ENCODE measurements at places on chromosomes 13 and 19. TPM values are rescaled to one million over a fixed set of nuclear protein-coding genes. Genes with fewer than 3 reads are reported as not detected.
A peak's percentile ranks its signal among the peaks of the same experiment; 100 is the strongest.

DNA sequence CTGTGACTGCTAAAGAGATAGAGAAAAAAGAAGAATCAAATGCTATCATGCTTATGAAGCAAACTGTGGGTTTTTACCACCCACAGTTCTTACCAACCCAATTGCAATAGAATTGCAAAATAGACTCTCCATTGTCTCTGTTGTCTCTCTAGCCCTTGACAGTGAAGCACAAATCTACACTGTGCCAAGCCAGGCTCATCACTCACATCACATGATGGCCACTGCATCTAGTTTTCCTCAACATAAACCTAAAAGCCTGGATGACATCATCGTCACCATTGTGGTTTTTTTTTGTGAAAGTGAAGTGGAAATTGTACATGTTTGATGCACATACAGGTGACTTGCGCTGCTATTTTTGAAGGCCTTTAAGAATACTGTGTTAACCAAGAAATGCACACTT is 56.1 kb downstream of the KL start:
- DNase-seq: no peak

- DNase-seq: no peak
Observed at GRCh38 chr19:39805104-39805503, 26.4 kb downstream of the LEUTX start.

GRCh38 chr13:110125613-110126272 is 181.2 kb downstream of the COL4A1 start:
- no peak for DNase-seq

DNA sequence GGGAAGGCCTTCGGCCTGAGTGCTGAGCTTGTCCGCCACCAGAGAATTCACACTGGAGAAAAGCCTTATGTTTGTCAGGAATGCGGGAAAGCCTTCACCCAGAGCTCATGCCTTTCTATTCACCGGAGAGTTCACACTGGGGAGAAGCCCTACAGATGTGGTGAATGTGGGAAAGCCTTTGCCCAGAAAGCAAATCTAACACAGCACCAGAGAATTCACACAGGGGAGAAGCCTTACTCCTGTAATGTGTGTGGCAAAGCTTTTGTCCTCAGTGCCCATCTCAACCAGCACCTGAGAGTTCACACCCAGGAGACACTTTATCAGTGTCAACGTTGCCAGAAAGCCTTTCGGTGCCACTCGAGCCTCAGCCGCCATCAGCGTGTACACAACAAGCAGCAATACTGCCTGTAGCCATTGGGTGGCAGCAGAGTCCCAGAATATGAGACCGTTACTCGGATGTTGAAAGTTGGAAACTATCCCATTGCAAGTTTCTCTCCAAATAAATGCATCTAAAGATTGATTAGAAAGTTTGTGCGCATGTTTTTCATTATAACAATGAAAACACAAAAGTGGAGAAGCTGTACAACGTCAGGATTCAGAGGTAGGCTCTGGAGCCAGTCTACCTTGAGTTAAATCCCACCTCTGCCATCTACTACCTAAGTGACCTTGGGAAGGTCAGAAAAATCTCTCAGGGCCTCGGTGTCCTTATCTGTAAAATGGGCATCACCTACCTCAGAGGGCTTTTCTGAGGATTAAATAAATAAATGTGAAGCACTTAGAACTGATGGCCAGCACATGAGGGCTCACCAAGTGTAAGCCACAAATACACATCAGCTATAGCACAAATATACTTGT is 21.1 kb downstream of the ZNF473 start:
- DNase-seq: no peak

- no peak for DNase-seq
Observed at GRCh38 chr19:13209484-13210338, 59.5 kb downstream of the IER2 start.

- DNase-seq: no peak
Observed at GRCh38 chr13:40362502-40362901, 303.9 kb downstream of the FOXO1 start.

GRCh38 chr13:95643936-95644598 is 439 bp downstream of the DZIP1 start:
- no peak for DNase-seq

- no peak for DNase-seq
Observed at GRCh38 chr13:113151745-113152690, 6.4 kb upstream of the PROZ start.

DNA sequence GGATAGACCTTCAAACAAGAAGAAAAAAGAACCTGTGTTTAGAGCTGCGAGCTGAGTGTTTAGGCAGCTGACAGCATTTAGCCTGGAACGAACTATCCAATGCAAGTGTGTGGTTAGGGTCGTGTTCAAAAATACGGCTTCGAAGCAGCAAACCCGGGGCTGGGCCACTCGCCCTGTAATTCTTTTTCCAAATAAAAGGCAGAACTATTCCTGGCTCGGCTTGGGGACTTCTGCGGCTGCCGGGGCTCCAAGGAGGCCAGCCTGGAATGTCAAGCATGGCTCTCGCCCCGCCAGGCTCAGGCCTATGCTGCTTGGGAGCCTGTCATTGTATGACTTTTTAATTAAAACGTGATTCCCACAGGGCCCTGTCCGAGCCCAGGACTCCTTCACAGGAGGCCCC is 51.7 kb upstream of the KLF2 start:
- DNase-seq: no peak

- DNase-seq: no peak
Observed at GRCh38 chr19:12873891-12874745, 7.1 kb downstream of the DNASE2 start.

- DNase-seq: no peak
Observed at GRCh38 chr19:1473085-1473851, 5.7 kb downstream of the C19orf25 start.

DNA sequence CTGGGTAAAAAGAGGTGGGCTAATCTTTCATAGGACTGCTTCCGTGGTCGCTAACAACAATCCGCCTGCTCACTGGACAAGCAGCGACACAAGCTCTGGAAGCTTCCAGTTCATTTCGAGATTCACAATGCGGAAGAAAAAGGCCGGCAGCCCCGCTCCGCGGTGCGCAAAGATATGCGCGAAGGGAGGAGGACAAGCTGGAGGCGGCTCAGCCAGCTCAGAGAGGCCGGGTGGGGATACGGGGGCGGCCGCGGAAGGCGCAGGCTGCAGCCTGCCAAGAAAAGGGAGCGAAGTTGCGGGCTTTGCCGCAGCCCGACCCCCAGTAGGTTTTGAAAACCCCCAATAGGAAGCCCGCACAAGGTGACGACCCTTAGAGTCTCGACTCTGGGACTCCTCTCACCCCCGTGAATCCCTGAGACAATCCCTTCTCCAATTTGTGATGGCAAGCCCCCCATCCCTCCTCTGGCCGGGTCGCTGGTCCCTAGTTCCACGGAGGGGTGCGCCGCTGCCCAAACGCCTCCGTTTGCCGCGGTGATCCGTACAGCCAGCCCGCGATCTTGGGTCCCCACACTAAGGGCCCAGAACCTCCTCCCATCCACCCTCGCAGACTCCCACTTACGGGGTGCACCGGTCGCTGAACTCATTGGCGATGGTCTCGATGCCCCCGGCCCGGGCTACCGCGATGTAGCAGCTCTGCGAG is 697 bp downstream of the HSPH1 start:
- no peak for DNase-seq

DNA sequence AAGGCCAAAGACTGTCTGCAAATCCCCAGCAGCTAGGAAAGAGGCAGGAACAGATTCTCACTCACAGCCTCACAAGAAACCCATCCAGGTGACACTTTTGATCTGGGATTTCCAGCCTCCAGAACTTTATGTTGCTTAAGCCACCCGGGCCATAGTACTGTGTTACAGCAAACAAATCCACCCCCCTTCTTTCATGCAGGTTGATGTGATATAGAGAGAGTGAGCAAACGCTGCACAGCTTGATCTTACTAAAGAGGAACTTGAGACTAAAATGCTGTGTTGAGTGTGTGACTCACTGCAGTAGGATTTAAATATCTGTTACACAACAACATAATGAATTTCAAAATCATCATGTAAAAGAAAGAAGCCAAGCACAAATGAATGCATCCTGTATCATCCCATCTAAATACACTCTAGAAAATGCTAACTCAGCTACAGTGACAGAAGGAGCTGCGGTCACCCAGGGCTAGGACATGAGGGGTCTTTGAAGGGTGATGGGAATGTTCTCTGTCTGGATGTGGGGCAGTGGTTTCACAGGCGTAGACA is 32.2 kb downstream of the RCBTB2 start:
- DNase-seq: peak; percentile 84

DNA sequence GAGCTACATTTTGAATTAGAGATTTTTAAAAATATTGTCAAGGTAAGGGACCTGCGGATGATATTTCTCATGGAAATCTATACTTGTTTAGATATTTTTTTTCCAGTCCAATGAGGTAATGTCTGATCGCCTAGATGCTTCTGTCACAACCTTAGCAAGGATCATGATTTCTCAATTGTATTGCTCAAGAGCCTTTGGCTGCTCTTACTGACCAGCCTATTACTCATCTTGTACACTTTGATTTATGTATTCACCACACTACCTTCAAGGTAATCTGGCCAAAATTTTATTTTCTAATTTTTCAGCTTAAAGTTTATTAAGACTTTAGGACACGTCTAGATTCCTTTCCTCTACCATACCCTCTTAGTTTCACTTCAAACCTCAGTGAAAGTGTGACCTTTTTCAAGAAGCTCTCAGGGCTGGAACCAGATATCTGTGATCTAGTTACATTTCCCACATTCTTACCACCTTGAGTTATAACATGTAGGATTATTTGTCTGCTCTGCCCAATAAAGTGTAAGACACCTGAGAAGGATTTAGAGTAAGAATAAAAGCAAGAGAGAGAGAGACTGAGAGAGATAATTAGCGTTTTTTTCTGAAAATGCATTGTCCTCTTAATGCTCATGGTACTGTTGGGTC is 197.1 kb downstream of the ITGBL1 start:
- peak; percentile 33 for DNase-seq

DNA sequence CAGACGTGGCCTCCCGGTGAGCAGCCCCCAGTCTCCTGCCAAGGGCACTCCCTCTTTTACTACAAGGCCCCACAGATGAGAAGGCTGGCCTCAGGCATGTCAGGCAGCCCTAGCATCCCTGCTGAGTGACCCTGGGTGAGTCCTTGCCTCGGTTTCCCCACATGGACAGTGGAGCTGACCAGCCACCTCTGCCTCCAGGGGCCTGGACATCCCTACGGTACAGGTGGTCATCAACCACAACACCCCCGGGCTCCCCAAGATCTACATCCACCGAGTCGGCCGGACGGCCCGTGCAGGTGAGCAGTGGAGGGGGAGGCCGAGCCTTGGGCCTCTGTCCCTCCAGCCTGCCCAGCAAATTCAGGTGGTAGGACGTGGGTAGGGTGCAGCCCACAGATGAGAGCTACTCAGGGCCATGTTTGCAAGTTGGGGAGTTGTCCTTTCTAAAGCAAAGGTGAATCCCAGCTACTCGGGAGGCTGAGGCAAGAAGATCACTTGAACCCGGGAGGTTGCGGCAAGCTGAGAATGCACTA is 5.2 kb downstream of the DDX49 start:
- DNase-seq: no peak

FLT3LG gene
- 7.7 TPM for polyA plus RNA-seq

ZNF432 gene
- polyA plus RNA-seq: 4.4 TPM

RAB11B gene
- polyA plus RNA-seq: 27.3 TPM

DAND5 gene
- not detected for polyA plus RNA-seq

ZNF441 gene
- 3.4 TPM for polyA plus RNA-seq

OVOL3 gene
- not detected for polyA plus RNA-seq

TMEM38A gene
- polyA plus RNA-seq: 1.2 TPM

SELENOV gene
- not detected for polyA plus RNA-seq

ZNF614 gene
- polyA plus RNA-seq: 5.9 TPM

CASP14 gene
- polyA plus RNA-seq: not detected
